ENCODE measurements at places on chromosomes 4 and X. TPM values are rescaled to one million over a fixed set of nuclear protein-coding genes. Genes with fewer than 3 reads are reported as not detected.

POU3F4 gene
- total RNA-seq: not detected

DDX3X gene
- 192 TPM for total RNA-seq

DCAF4L1 gene
- 0.15 TPM for total RNA-seq

DNA sequence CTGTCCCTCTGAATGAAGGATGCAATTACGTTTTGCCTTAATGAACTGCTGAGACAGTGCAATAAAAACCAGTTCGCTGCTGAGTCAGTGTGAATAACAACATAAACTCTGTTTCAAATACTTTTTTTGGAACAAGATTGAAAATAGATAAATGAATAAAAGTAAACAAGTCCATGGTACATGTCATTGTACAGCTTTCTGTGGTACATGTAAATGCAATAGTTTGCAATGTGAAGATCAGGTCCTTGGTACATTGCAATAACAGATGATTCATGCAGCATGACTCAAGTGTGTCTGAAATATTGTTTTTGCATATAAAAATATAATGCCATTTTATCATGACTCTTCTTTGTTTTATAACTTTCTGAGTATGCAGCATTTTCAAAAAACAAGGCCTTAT is 193.4 kb upstream of the PACRGL start:
- no peaks in the 10 kb centered on the region for H3K27me3 ChIP-seq
- no peak overlapping the region for H3K27ac ChIP-seq
- no peak overlapping the region for H3K4me3 ChIP-seq
- no peaks in the 10 kb centered on the region for H3K36me3 ChIP-seq
- DNase-seq: no peak

- no peak for DNase-seq
- H3K27ac ChIP-seq: no peak overlapping the region
- H3K27me3 ChIP-seq: no peaks in the 10 kb centered on the region
- H3K4me1 ChIP-seq: no peaks in the 10 kb centered on the region
These were observed 1193.3 kb upstream of the IGFBP7 start for GRCh38 chr4:58303456-58303855.

DNA sequence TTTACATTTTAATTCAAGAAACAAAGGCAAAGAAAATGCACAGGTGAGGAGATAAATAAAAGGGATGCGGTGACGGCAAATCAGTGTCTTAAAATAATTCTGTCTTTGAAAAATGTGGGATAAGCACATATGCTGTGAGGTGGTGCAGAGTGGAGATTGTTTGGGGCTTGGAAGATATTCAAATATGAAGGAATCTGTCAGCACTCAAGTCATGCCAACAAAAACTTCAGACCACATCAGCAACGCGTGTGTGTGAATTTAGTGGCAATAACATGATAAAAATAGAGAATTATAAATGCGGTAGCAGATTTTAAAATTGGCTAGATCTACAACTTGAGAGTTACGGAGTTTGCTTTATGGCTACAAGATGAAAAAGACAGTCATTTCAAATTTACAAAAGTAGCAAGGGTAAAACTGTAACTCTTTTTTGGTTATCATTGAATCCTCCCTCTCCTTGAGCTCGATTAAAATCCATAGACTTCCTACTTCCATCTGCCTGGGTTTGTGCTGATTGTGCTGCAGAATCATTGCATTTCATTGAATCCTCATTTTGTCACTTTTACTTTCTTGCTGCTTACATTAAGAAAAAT is 71.5 kb upstream of the VCX2 start:
- H3K4me3 ChIP-seq: no peak overlapping the region
- no peaks in the 10 kb centered on the region for H3K36me3 ChIP-seq
- no peaks in the 10 kb centered on the region for H3K27me3 ChIP-seq

DNA sequence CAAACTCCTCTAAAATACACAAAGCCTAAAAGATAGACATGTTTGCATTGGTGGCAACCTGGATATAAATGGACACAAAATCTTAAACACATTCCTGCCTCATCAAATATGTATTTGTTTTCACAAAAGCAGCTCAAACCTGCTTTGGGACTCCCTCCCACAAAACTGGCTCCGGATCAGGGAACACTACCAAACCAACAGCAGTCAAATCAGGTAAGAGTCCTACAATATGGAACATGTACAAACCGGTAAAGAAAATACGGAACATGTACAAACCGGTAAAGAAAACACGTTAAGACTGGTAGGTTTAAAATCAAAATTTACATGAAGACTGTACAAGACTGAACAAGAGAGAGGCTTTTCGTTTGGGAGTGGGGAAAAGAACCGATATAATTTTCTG is 4.3 kb downstream of the AMTN start:
- H3K4me1 ChIP-seq: no peaks in the 10 kb centered on the region
- no peaks in the 10 kb centered on the region for H3K27me3 ChIP-seq
- no peak overlapping the region for H3K4me3 ChIP-seq
- DNase-seq: no peak
- H3K27ac ChIP-seq: no peak overlapping the region
- H3K36me3 ChIP-seq: no peaks in the 10 kb centered on the region

GRCh38 chrX:19334945-19335626 is 8.6 kb upstream of the PDHA1 start:
- no peaks in the 10 kb centered on the region for H3K27me3 ChIP-seq
- no peak for DNase-seq
- no peak overlapping the region for H3K4me3 ChIP-seq
